K562 (cell line): ENCODE measurements at places on chromosomes 5 and 9. TPM values are rescaled to one million over a fixed set of nuclear protein-coding genes. Genes with fewer than 3 reads are reported as not detected.
A peak's percentile ranks its signal among the peaks of the same experiment; 100 is the strongest.

SPARC gene
- total RNA-seq = 20.4 and 24.3 TPM in 2 replicates

CAMK2A gene
- total RNA-seq = 0.13 TPM in 1 of 2 replicates, not detected in the other

COL15A1 gene
- total RNA-seq = 4.9 and 5.1 TPM in 2 replicates

PCDHGB5 gene
- 0.18 and 0.29 TPM in 2 replicates for total RNA-seq

LOX gene
- total RNA-seq = 0.09 and 0.34 TPM in 2 replicates

OR1J2 gene
- not detected in 2 replicates for total RNA-seq

CDH18 gene
- 0.18 and 0.87 TPM in 2 replicates for total RNA-seq

ZNG1C gene
- 24.2 and 29.1 TPM in 2 replicates for total RNA-seq

GRCh38 chr5:141876628-141877355 is 1.4 kb downstream of the PCDH1 start:
- peak overlapping the region; percentile 49 for H3K4me3 ChIP-seq
- H3K4me1 ChIP-seq = peaks cover 32% of the 10 kb centered on the region; the same call in 2 of the 3 replicates
- peaks cover 19% of the 10 kb centered on the region for H3K27me3 ChIP-seq
- peak overlapping the region; percentile 61 for H3K27ac ChIP-seq

DNA sequence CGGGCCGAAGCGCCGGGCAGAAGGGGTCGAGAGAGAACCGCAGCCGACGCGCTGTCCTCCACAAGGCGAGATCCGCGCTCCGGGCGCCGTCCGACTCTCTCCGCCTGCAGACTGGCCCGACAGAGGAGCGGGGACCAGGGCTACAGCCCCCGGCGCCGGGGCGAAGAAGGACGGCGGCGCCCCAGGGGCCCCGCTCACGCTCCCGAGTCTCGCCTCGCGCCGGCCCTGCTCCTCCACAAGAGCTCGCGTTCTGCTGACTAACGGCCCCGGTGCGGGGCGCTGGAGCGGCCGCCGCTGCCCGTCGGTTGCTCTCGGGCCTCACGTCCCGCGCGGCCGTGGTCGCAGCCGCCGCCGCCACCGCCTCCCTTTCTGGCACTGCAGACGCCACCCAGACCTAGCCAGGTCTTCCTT is 338 bp downstream of the ABHD17B start:
- peaks cover 5% of the 10 kb centered on the region for H3K4me1 ChIP-seq
- H3K4me3 ChIP-seq = peak overlapping the region; percentile 62
- no peak for DNase-seq
- no peaks in the 10 kb centered on the region for H3K27me3 ChIP-seq
- peaks cover 5% of the 10 kb centered on the region; the same call in 2 of the 3 replicates for H3K36me3 ChIP-seq
- peak overlapping the region; percentile 90 for H3K27ac ChIP-seq

DNA sequence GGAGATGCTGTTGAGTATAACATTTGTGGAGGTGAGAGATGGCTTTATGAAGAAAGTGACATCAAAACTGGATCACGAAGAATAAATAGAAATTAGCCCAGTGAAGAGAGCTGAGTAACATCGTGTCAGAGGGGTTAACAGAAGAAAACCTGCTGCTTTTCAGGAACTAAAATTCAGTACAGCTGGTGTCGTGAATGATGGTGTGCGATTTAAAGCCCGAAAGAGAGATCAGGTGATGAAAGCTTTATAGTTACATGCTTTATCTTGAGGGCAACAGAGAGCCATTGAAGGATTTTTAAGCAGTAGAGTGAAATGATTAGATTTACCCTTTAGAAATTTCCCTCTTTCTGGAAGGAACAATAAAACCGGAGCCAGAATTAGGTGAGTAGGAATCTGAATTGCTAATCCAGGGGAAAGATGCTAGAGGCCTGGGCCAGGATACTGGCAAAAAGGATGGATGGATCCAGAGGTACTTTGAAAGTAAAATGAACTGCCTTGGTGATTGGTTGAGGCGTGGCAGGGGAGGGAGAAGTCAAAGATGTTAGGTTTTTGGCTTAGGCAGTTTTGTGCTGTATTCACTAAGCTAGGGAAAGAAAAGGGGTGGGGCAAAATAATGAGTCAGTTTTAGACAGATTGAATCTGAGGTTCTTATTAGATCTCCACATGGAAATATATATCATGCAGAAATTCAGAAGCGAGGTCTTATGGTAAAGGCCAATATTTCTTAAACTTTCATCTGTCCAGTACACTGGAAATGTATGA is 3.4 kb downstream of the LRRC70 start:
- H3K36me3 ChIP-seq = peaks cover 15% of the 10 kb centered on the region; the same call in 2 of the 3 replicates
- no peak for DNase-seq
- H3K27me3 ChIP-seq = no peaks in the 10 kb centered on the region
- H3K4me1 ChIP-seq = 0 out of 2 replicates have a peak, but pooled peaks cover 3% of the 10 kb centered on the region

DNA sequence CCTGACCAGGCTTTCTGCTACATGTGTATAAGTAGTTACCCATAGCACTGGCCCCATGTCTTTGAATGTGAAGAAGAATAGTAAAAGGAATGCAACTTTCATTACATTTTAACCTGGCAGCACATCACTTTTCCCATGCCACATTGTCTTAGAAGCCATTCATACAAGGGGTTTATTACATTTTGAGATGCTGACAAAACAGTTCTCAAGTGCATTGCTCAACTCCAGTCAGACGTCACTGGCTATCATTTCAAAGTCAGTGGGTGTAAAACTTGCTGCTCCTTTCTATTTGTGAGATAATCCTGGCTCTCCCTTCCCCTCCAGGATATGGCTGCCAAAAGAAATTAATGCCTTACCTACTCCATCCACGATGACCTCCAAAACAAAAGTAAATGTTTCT is 97.0 kb upstream of the VCAN start:
- no peak for DNase-seq
- no peak overlapping the region for H3K27ac ChIP-seq
- no peak overlapping the region for H3K4me3 ChIP-seq
- no peaks in the 10 kb centered on the region for H3K36me3 ChIP-seq
- no peaks in the 10 kb centered on the region for H3K4me1 ChIP-seq

- H3K27me3 ChIP-seq = peaks cover 56% of the 10 kb centered on the region
- no peak overlapping the region for H3K4me3 ChIP-seq
- no peak overlapping the region for H3K27ac ChIP-seq
- H3K4me1 ChIP-seq = no peaks in the 10 kb centered on the region; the same call in 1 of the 2 replicates
- no peaks in the 10 kb centered on the region for H3K36me3 ChIP-seq
Observed at GRCh38 chr5:172417983-172418630, 36.2 kb downstream of the SH3PXD2B start.

DNA sequence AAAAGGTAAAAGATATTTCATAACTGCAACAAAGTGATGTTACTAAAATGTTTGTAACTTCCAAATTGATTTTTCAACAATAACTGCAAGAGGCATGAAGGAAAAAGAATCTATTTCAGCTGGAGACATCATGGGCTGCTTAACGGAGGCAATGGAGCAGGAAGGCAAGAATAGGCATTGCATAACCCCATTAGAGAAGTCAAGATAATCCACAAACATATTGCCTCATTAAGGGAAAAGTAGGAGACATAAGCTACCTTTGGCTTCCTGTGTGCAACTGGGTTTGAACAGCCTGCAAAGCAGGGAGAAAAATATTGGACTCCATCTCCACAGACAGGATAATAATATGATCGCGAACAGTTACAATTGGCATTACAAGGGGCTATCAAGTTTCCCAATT is 46.7 kb downstream of the SLCO4C1 start:
- no peak overlapping the region for H3K27ac ChIP-seq
- H3K4me1 ChIP-seq = no peaks in the 10 kb centered on the region
- no peaks in the 10 kb centered on the region for H3K36me3 ChIP-seq
- no peak for DNase-seq

DNA sequence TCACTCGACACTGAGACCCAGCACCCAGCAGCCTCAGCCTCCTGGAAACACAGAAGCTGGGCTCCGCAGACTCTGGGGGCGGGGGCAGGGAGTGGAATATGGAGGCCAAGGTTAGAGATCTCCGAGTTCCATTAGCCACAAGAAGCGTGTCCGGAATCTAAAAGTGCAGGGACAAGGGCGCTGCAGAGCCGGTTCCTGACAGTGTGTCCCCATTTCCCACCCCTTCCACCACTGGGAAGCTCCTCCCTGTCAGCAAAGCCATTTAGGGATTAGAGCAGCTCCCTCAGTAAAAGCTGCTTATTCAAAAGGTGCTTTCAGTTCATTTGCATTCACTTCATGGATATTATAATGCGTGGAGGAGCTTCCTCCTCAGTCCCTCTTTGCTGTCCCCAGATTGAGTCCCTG is 74.1 kb upstream of the HSPA9 start:
- no peaks in the 10 kb centered on the region for H3K4me1 ChIP-seq
- peaks cover 55% of the 10 kb centered on the region for H3K27me3 ChIP-seq
- no peak overlapping the region for H3K27ac ChIP-seq
- H3K4me3 ChIP-seq = no peak overlapping the region
- no peak for DNase-seq

DNA sequence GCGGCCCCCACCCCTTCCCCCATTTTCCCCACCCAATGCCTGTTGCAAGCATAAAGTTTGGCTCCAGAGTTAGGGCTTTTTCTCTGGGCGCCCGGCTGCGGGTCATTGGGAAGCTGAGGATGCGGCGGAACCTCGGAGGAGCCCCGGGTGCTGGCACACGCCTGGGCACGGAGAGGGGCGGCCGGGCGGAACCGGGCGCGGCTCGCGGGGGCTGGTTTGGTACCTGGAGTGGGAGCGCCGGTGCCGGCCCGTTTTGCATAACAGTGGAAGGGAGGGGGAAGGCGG is 1.2 kb downstream of the PPARGC1B start:
- peaks cover 21% of the 10 kb centered on the region; the same call in 2 of the 3 replicates for H3K36me3 ChIP-seq
- H3K27me3 ChIP-seq = no peaks in the 10 kb centered on the region
- DNase-seq = no peak
- peaks cover 16% of the 10 kb centered on the region; the same call in 2 of the 3 replicates for H3K4me1 ChIP-seq
- H3K4me3 ChIP-seq = peak overlapping the region; percentile 78

DNA sequence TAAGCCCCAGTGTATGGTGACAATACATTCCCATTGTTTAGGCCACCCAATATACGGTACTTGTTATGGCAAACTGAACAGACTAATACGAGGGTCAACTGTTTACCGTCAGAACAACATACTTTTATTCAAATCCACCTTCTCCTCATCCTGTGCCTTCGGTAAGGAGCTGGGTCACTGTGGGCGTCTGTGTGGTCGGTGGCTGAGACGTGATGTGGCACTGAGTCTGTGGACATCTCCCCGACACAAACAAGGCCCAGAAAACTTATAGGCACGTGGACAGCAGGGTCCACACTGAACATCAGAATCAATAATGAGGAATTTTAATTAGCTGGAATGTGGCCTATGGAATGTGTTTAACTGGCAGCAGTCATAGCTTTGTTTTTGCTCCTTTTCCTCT is 154.3 kb upstream of the IRX2 start:
- no peak overlapping the region for H3K27ac ChIP-seq
- H3K36me3 ChIP-seq = no peaks in the 10 kb centered on the region
- no peak overlapping the region for H3K4me3 ChIP-seq
- no peaks in the 10 kb centered on the region for H3K4me1 ChIP-seq

- no peak overlapping the region for H3K27ac ChIP-seq
- H3K27me3 ChIP-seq = peaks cover 22% of the 10 kb centered on the region; the same call in 2 of the 3 replicates
- H3K36me3 ChIP-seq = no peaks in the 10 kb centered on the region
- no peak overlapping the region for H3K4me3 ChIP-seq
- H3K4me1 ChIP-seq = peaks cover 13% of the 10 kb centered on the region; the same call in 2 of the 3 replicates
Observed at GRCh38 chr5:150593996-150594395, 46.5 kb upstream of the SYNPO start.

GRCh38 chr9:14317667-14318320 is 3.9 kb upstream of the NFIB start:
- peaks cover 6% of the 10 kb centered on the region; the same call in 2 of the 3 replicates for H3K4me1 ChIP-seq
- H3K27me3 ChIP-seq = no peaks in the 10 kb centered on the region
- H3K36me3 ChIP-seq = no peaks in the 10 kb centered on the region

- no peaks in the 10 kb centered on the region; the same call in 2 of the 3 replicates for H3K36me3 ChIP-seq
- peaks cover 11% of the 10 kb centered on the region; the same call in 1 of the 2 replicates for H3K4me1 ChIP-seq
- DNase-seq = peak; percentile 55
- H3K27me3 ChIP-seq = no peaks in the 10 kb centered on the region
- H3K27ac ChIP-seq = no peak overlapping the region
Observed at GRCh38 chr5:1468247-1468612, 23.0 kb upstream of the SLC6A3 start.

DNA sequence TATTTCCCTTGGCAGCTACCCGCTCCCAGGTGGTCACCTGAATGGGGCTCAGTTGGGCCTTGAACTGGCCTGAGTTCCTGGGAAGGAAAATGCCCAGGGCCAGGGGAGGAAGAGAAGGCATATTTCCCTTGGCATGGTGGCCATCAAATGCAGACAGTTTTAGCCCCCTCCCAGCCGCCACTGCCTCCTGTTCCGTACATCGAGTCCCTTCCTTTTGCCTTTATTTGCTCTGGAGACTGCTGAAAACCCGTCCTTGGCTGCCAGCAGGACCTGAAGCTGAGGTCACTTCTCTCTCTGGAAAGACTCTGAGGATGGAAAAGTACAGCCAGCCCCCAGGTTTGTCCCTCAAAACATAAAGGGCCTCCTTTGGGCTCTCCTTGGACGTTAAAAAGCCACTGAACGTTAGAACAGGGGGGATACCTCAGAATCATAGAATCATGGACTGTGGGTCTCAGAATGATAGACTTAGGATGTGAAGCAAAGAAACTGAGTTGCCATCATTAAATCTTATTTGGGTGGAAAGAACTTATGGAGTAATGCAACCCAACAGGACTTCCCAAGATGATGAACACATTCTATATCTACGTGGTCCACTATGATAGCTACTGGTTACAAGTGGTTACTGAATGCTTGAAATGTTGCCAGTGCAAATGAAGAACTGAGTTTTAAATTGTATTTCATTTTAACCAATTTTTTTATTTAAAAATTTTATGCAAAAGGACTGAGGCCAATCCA is 7.1 kb downstream of the SPARC start:
- no peaks in the 10 kb centered on the region for H3K36me3 ChIP-seq
- no peak overlapping the region for H3K27ac ChIP-seq
- H3K4me1 ChIP-seq = peaks cover 5% of the 10 kb centered on the region; the same call in 2 of the 3 replicates
- peaks cover 22% of the 10 kb centered on the region for H3K27me3 ChIP-seq

DNA sequence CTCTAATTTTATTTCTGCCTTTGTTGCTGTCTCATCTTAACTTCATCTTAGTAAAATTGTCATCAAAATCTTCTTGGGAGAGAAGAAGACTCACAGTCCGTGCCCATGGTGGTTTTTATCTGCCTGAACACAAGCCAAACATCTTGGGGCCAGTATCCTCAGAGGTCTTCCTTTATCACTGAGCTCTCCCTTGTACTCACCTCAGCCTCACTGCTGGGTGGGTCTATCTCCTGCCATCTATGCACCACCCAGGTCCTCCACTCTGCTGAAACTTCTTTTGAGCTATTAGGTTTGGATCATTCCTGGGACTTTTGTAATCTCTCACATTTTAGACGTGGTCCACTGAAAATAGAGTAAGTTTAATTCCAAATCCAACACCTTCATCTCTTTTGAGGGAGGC is 116.3 kb upstream of the EPB41L4A start:
- H3K27me3 ChIP-seq = no peaks in the 10 kb centered on the region
- peak; percentile 36 for DNase-seq
- no peaks in the 10 kb centered on the region for H3K36me3 ChIP-seq
- H3K4me1 ChIP-seq = no peaks in the 10 kb centered on the region
- no peak overlapping the region for H3K27ac ChIP-seq

DNA sequence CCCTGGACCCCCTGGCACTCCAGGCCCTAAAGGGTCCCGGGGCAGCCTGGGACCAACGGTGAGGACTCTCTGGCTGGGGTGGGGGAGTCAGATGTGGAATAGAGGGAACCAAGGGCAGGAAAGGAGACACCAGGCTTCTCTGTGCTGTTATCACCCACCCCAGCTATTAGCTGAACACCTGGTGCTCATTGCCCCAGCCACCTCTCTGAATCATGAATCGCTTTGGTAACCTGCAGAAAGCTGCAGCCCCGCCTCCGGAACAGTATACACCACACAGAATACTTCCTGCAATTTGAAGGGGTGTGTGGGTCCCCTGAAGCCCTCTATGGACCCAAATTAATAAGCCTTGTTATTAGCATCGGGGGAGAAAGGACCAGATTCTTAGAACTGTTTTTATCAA is 40.4 kb upstream of the ORM1 start:
- H3K4me3 ChIP-seq = no peak overlapping the region
- no peak for DNase-seq
- H3K4me1 ChIP-seq = peaks cover 4% of the 10 kb centered on the region
- no peak overlapping the region for H3K27ac ChIP-seq
- peaks cover 15% of the 10 kb centered on the region for H3K27me3 ChIP-seq

- H3K27me3 ChIP-seq = no peaks in the 10 kb centered on the region
- H3K4me1 ChIP-seq = no peaks in the 10 kb centered on the region
- H3K27ac ChIP-seq = no peak overlapping the region
- no peaks in the 10 kb centered on the region for H3K36me3 ChIP-seq
- no peak for DNase-seq
Observed at GRCh38 chr5:89916131-89916530, 493.4 kb downstream of the CETN3 start.
